ENCODE measurements at places on chromosomes 6 and 20.

- no peak for DNase-seq
Measured at GRCh38 chr20:57665589-57665971, 44.2 kb downstream of the PMEPA1 start.

DNA sequence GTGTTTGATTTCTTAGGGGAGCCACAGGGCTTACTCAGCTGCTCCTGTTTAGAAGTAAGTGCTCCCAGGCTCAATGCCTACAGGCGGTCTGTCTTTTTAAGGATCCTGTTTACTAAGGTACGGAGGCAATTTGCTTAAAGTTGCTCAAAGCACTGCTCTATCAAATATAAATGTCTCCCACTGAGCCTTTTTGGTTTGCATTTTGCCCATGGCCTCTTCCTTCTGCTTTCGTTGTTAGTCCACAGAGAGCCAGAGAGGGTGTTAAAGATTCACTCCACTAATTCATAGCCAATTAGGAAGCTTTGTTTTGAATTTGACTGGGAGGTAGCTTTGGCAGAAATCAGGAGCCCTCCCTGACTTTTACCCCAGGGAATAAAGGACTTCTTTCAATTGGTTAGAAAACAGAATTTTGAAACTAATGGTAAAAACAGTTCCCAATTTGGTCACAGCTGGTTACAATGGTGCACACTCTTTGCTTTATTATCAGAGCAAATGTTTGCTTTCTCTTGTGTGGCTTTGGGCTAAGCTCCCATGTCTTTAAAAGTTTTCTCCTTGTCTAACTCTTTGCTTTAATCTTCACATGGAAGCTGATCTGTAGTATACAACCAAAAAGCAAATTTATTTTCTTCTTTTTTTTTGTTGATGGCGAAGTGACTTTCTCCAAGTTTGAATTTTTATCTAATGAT, 126.2 kb downstream of the IMPG1 start:
- DNase-seq: no peak

DNA sequence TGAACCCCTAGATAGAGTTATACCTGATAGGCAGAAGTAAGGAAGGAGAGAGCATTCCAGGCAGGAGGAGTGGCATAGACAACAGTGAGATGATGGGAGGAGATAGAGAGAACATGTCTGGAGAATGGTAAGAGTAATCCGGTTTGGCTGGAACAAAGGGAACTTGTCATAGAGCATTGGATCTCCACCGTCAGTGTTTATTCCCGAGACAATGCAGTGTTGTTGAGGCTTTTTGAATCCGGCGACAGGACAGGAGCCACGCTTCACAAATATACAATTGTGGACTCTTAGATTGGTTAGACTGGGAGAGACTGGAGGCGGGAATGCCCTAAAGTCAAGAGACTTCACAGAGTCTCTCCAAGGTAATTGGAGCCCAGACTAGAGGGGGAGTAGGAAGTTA, 119.8 kb downstream of the ANKS1A start:
- DNase-seq: no peak

DNA sequence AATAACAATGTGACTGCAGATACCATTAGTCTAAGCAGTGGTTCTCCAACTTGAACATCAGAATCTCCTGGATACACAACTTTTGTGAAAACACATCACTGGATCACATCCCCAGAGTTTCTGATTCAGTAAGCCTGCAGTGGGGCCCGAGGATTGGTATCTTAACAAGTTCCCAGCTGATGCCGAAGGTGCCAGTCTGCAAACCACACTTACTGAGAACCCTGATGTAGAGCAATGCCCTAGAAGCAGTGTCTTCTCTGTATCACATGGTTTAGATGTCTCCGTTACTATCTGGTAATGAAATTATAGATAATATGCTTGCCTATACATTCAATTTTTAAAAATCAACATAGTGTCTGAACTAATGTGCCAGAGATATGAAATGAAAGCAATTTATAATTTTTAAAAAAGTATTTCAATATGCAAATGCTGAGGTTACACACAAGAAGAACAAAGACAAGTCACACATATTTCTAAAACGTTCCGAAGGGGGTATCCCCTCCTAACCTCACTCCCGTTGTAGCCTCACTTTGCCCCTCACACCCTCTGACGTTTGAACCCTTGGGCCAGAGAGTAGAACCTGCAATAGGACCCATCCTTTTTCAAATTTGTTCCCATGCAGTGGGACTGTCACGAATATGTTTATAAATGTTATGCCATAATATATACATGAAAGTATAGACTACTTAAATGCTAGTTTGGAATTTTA, 115.4 kb upstream of the SAMD5 start:
- DNase-seq: no peak

DNA sequence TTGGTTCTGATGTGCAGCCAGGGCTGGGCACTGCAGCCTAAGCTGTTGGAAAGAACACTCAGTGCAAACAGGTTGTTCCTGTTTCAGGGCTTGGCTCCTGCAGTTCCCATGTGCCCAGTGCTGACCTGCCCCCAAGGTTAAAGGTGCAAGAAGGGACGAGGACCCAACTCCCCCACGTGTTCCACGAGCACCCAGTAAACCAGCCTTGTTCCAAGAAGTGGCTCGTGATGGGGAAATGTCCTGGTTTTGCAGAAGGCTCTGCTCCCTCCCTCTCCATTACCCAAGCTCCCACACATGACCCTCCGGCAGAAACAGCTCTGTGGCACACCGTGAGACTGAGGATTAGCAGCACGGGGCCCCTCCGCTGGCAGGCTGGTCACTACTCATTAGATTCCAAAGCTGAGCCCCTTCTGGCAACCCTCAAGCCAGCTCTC, 9.4 kb downstream of the ACSS1 start:
- DNase-seq: no peak

GRCh38 chr6:163608204-163608644, 193.7 kb downstream of the QKI start:
- no peak for DNase-seq

- DNase-seq: no peak
Measured at GRCh38 chr20:8812817-8813216, 256.1 kb upstream of the PLCB4 start.

GRCh38 chr6:167781066-167781767, 45.5 kb upstream of the AFDN start:
- DNase-seq: no peak

- DNase-seq: peak; percentile 1
Measured at GRCh38 chr6:52724406-52725121, 38.7 kb downstream of the GSTA2 start.

- DNase-seq: no peak
Measured at GRCh38 chr6:25277386-25277785, 1.8 kb upstream of the CARMIL1 start.

- DNase-seq: no peak
Measured at GRCh38 chr6:127441881-127442280, 17.3 kb downstream of the KIAA0408 start.

- DNase-seq: no peak
Measured at GRCh38 chr6:42078386-42078785, 28.1 kb downstream of the TAF8 start.

DNA sequence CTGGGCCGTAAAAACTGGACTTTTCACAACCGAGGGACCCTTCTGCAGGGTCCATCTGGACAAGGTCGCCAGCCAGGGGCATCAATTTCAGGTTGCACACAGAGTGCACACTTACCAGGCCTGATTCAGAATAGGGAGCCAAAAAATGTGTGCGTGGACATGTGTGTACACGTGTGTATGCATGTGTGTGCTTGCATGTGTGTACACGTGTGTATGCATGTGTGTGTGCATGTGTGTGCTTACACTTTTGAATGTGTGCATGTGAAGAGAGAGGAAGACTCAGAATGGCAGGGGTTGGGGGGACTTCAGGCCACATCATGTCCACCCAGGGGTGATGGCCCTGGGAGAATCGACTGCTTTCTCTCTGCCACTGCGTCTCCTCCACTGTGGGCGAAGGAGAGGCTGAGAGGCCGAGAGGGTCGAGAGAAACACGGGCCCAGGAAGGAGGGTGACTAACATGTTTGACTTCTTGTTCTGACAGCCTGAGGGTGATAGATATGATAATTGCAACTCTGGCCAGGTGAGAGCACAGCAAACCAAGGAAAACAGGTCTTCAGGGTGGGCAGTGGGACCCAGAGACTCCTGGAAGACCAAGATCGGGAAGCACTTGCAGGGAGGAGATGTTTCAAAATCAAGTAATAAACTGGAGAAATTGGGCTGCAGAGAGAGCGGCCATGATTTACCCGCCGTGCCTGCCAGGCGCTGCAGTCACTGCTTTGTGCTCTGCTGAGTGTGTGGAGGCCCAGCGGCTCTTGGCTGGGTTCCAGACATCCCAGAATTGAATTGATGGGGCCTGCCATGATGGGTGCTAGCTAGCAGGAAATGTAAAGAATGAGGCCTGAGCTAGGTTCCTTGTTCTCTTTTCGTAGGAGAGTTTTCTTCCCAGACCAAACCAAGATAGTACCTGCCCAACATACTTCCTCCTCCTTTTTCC, 310.8 kb downstream of the QKI start:
- no peak for DNase-seq

- no peak for DNase-seq
Measured at GRCh38 chr6:69038841-69039240, 403.8 kb downstream of the ADGRB3 start.

- DNase-seq: no peak
Measured at GRCh38 chr6:14664112-14664601, 546.6 kb downstream of the CD83 start.

- no peak for DNase-seq
Measured at GRCh38 chr20:6295127-6295866, 172.5 kb upstream of the FERMT1 start.

GRCh38 chr6:167766986-167767714, 59.6 kb upstream of the AFDN start:
- DNase-seq: no peak

GRCh38 chr6:31588871-31589650, 3.0 kb downstream of the LST1 start:
- no peak for DNase-seq

GRCh38 chr6:56245903-56246351, 1.5 kb downstream of the COL21A1 start:
- DNase-seq: no peak

GRCh38 chr6:146642921-146643320, 44.1 kb downstream of the ADGB start:
- DNase-seq: no peak

- no peak for DNase-seq
Measured at GRCh38 chr6:14573267-14573666, 455.7 kb downstream of the CD83 start.

GRCh38 chr6:82183642-82184282, 63.8 kb downstream of the IBTK start:
- no peak for DNase-seq

GRCh38 chr6:2818593-2818992, 23.1 kb downstream of the SERPINB1 start:
- no peak for DNase-seq

GRCh38 chr6:43900916-43901732, 131.1 kb downstream of the VEGFA start:
- DNase-seq: no peak

- no peak for DNase-seq
Measured at GRCh38 chr20:50420380-50420779, 89.8 kb upstream of the PTPN1 start.

DNA sequence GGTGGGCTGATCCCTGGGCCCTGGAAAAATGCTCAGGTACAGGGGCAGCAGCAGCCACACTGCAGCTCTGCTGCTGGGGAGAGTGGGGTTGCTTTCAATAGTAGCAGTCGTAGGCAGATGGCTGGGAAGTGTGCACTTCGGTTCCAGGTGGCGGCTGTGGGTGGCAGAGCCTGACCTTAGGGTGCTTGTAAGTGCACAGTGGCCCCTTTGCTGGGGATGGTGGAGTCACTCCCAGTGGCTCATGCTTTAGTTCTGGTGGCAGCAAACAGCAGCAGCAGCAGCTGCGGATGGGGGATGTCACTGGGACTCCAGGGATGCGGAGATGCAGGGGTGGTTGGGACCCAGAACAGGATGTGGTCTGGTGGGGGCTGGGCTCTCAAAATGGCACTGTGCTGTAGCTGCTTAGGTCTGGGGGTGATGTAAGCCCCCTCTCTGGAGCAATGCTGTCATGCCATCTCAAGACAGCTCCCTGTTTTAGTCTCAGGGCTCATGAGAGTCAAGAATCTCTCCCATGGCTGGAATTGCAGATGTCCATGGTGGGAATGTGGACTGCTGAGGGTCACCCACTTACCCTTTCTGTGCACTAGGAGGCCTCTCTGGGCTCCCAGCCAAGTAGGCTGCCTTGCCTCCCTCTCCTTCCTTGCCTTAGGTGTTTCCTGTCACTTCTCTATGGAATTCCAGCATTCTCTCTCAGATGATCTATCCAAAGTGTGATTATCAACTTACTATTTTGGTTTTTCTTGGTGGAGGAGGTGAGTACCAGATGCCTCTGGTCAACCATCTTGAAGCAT, 146.7 kb upstream of the SLC22A23 start:
- DNase-seq: no peak

DNA sequence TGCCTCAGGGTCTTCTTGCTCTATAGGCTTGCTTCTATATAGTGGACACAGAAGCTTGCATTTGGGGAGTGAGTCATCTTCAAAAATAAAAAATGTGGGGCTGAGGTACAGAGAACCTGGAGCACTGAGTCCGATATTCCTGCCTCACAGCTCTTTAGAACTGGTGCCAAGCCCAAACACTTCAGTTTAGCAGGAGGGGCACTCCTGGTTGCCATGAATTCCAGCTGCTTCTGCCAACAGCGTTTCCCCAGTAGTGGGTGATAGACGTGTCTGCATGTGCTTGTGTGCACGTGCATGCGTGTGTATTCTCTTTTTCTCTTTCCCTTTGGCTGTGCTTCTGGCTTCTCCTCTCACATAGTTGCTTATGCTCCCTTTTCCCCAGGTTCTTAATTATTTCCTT, 11.9 kb downstream of the DNPH1 start:
- no peak for DNase-seq

DNA sequence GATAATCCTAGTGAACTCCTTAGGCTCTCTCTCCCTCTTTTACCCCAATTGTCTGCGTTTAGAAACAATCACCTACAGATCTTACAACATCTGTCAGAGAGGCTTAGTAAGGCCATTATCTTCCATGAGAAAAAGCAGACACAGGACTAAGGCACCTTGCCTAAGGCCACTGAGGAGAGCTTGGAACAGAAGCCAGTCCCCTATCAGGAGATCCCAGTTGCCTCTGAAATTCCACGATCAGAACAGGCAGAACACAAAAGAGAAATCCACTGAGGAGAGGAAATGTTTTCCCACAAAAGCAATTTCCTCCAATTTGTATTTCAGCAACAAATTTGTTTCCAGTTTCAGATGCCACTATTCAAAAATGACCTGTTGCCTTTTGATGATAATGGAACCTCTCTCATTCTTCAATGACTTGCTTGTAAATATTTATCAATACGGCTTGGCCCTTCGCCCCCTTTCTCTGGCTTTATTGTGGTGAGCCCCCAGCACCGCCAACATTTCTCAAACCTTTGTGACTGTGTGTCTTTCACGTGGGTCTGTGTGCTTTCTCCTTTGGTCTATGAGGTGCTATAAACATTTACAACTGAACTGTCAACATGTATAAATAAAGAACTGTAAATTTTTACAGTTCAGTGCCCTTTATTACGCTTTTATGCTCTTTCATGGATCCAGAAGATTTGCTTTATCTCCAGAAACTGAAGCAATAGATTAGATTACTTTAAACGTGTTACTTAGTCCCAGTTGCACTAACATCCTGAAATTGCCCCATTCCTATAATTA, 187.8 kb upstream of the PHACTR1 start:
- DNase-seq: no peak

- DNase-seq: no peak
Measured at GRCh38 chr20:23126281-23127061, 40.3 kb upstream of the CD93 start.

Data from activated CD8-positive, alpha-beta memory T cell treated with anti-CD3 and anti-CD28 coated beads for 1 hour (primary cell).